Right atrium auricular region (tissue), 2 donors: ENCODE measurements at places on chromosomes 6 and 20. TPM values are rescaled to one million over a fixed set of nuclear protein-coding genes. Genes with fewer than 3 reads are reported as not detected.

DNA sequence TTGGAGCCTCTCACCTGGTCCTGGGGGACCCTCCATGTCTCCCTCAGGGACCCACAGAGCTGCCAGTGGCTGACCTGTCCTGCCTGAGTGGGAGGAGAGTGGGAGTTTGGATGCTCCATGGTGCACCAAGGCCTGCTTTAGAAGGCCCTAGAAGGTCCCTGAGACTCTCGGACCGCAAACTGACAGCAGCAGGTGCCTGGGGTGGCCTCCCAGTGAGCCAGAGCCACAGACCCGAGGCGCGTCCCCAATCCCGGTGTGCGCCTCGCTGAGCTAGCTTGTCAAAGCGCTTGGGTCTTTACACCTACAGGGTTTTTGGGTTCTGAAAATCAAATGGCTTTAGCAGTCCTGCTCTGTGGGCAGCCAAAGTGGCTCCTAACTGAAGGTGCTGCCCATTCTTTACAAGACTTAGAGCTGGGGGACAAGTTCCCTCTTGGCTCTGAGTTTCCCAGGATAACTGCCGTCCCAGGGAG, 4.9 kb downstream of the MYT1 start:
- no peak for DNase-seq

SLC4A11 gene
- not detected for total RNA-seq

- no peak for DNase-seq
Observed at GRCh38 chr6:153044295-153044694, 41.8 kb upstream of the MTRF1L start.

GRCh38 chr20:26216025-26216424, 519.4 kb upstream of the ZNF337 start:
- DNase-seq, result no peak

- DNase-seq, result no peak
Observed at GRCh38 chr6:133441491-133441890, 200.3 kb downstream of the EYA4 start.
